ENCODE measurements at places on chromosomes 5 and 9.

- DNase-seq, result no peak
These were observed 4.3 kb downstream of the KCNT1 start for GRCh38 chr9:135706288-135706687.

DNA sequence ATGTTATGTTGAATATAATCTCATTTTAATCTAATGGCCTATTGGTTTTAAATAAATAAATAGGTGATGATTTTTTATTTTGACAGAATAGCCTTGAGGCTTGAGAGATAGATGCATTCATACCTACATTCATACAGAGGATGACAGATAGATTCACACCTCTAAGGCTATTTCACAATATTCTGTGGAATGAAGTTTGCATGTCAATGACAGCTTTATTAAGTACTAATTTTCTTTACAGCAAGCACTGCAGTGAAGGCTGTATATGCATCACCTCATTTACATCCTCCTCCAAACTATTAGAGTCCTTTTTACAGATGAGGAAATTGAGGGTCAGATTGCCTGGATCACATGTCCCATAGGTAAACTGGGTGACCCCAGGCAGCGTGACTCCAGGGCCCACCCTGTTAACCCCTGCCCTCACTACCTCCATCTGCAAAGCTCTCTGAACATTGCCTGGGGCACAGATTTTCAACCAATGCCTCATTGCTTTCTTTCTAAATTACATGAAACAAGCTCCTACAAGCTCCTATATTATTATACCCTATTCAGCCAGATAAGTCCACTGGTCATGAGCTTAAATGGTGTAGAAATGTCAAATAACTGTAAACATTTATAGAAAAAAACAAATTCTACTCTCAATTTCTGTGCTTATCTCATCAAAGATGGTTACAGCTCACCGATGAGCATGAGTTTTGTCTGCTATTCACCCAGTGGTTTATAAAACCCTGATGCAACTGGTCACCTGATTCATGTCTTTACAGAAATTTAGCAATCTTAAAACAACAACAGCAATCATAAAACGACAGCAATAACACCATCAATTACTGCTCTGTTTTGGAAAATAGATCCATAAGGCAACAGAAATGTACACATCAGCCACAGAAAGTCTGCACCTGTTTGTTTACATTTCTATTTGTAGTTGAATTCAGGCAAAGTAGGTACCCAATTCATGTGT is 338.0 kb downstream of the NSG2 start:
- no peak for DNase-seq

DNA sequence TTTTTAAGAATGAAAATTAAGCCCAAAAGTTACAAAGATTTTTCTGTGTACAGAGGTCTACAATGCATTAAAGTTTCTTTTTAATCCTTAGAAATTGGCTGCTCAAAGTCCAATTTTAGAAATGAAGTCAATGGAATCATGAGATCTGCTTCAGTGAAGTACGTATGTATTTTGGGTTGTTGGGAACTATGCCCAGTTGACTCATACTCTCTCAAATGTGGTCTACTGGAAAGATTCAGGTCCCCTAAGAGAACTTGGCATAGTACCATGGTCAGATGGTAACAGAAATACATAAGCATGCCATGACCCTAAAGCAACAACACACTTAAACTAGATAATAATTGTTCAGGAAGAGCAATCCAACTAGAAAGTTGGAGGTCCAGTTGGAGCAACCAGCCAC is 23.0 kb downstream of the FBLL1 start:
- no peak for DNase-seq

DNA sequence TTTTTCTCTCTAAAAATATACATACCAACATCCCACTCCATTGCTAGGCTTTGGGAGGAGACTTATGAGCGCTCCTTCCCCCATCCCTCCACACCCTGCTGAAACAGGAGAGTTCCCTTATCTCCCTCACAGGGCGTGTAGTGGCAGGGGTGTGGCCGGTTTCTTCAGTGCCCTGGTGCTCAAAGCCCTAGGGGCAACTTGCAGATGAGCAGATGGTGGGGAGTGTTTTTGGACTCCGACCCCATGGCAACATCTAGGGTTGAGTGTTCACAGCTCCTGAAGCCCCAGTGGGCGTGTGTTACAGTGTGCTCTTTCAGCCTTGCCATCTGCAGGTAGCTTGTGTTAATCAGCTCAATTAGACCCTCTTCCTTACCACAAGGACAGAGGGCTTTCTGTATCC is 409.5 kb downstream of the MAT2B start:
- peak; percentile 88 for DNase-seq

GRCh38 chr9:136981588-136982231 is 1.1 kb upstream of the LCNL1 start:
- no peak for DNase-seq

DNA sequence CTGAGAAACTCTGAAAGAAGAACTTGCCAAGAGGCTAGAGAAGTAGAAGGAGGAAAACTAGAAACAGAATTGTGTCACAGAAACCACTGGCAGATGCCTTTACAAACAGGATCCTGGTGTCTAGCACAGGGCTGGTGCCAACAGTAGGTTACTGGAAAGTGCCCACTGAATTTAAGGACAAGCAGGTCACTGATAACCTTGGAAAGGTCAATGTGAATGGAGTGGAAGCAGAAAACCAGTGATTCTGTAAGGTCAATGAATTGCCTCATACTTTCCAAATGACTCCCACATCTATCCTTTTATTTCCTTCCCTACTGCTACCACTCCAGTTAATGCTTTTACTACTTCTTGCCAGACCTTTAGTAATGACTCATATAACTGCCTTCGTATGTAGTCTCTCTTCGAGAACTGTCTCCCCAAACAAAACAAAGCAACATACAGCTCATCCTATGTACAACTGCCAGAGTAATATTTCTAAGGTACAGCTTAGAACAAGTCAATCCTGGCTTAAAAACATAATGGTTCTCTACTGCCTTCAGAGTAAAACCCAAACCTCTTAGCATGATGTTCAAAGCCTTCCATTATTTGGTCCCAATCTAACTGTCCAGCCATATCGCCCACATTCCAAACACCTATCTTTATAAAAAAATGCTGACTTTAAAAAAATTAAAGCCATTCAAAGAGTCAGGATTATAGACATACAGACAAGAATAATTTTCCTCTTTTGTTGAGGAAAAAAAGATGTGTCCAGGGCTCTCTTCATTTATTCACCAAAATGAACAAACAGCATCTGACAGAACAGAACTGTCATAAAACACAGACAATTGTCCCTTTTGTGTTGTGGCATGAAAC is 52.5 kb downstream of the NR3C1 start:
- no peak for DNase-seq

- DNase-seq, result no peak
These were observed 209.4 kb upstream of the TRIM32 start for GRCh38 chr9:116477584-116478141.

GRCh38 chr9:82538634-82539033 is 524.3 kb downstream of the RASEF start:
- DNase-seq, result no peak

DNA sequence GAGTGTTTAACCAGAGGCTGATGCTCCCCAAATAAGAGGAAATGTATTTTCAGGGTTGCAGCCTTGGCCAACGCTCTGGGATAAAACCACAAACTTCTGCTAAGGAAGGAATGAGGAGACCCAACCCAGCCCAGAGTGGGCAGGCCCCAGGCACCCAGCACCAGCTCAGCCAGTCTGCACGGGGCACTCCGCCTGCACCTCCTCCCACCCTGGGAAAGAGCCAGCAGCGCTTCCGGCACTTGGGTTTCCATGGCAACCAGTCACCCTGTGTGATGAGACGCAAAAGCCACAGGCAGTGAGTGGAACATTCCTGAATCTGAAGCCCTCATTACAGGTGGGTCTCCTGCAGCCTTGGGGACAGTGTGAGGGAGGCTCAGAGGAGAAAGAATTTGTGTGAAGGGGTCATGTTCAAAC is 85.2 kb upstream of the ZBTB43 start:
- peak; percentile 96 for DNase-seq

DNA sequence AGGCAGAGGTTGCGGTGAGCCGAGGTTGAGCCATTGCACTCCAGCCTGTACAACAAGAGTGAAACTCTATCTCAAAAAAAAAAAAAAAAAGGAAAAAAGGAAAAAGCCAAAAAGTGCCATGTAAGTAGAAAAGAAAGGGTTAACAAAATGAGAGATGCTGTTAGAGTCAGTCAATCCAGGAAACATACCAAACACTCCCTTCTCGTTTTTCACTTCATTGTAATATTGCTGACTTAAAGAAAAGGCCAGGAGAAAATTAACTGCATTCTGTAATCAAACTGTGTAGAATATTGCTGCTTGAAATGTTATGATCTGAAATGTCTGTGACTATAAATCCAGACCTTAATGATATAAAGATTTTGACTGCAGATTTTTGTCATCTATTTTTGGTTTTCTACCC is 379.1 kb downstream of the ENC1 start:
- DNase-seq, result no peak

DNA sequence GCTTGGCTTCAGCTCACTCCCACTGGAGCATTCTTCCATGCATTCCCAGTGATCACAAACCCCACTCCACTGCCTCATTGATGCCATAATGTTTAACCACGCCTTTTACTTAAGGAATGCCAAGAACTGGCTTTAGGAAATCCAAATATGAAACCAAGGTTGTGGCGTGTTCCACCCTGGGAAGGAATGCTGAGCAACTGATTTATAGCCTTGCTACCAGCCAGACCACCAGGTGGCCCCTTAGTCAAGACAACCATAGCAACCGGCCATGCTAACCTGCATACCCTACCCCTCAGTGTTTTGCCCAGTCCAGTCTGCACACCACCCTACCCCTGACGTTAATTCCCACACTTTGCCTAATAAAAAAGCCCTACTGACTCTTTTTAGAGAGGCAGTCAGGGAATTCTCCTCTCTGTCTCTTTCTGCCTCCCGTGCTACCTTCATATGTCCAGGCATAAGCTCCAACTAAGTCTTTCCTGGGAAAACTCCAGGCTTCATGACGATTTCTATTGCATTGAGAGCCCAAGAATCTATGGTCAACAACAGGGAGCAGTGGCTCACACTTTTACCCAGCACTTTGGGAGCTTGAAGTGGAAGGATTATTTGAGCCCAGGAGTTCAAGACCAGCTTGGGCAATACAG is 27.0 kb upstream of the PRRC2B start:
- no peak for DNase-seq

GRCh38 chr9:16964228-16964627 is 93.8 kb upstream of the BNC2 start:
- DNase-seq, result no peak

DNA sequence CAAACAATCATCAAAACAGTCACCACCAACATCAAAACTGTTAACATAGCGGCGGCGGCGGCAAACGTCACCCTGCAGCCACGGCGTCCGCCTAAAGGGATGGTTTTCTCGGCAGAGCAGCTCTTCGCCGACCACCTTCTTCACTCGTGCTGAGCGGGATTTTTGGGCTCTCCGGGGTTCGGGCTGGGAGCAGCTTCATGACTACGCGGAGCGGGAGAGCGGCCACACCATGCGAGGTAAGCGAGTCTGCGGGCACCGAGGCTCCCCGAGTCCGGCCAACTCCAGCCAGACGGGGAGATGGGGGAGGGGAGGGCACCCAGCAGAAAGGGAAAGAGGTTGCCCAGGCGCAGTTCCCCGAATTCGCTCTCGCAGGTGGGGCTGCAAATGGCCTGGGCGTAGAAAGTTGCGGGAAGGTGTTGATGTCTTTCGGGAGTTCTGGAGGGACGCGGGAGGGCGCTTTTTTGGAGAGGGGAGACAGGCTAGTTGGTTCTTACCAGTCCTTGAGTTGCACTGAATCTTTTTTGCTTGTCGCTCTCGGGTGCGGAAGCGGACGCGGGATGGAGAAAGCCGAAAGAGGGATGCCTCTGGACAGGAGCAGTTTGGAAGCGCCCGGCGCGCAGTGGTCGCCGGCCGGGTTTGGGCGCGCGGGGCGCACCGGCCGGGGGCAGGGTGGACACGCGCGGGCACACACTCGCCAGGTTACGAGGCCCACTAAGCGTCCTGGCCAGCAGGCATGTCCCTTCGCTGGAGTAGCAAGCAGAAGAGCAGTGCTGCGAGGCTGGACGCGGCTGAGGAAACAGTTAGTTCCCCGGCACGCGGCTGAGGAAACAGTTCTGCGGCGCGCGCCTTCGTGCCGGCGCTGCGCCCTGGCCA is 849 bp downstream of the RORB start:
- no peak for DNase-seq

- no peak for DNase-seq
These were observed 18.9 kb downstream of the SEMA4D start for GRCh38 chr9:89478821-89479668.

DNA sequence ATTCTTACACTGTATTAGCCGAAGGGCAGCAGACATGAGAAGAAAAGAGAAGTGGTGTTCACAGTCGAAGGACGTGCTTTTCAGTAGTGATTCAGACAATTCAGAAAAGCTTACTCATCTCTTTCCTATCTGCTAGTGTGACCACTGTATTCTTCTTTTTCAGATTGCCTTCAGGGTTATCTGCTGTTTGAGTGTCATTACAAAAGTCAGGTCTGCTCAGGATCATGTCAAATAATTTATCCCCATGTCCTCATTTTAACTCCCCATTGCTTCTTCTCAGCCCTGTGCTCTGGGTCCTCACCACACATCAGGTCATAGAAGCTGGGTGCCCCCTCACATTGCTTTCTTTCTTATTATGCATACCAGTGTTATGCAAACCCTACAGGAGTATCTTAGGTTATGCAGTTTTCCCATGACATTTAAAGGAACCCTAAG is 394.0 kb downstream of the CETN3 start:
- DNase-seq, result no peak

DNA sequence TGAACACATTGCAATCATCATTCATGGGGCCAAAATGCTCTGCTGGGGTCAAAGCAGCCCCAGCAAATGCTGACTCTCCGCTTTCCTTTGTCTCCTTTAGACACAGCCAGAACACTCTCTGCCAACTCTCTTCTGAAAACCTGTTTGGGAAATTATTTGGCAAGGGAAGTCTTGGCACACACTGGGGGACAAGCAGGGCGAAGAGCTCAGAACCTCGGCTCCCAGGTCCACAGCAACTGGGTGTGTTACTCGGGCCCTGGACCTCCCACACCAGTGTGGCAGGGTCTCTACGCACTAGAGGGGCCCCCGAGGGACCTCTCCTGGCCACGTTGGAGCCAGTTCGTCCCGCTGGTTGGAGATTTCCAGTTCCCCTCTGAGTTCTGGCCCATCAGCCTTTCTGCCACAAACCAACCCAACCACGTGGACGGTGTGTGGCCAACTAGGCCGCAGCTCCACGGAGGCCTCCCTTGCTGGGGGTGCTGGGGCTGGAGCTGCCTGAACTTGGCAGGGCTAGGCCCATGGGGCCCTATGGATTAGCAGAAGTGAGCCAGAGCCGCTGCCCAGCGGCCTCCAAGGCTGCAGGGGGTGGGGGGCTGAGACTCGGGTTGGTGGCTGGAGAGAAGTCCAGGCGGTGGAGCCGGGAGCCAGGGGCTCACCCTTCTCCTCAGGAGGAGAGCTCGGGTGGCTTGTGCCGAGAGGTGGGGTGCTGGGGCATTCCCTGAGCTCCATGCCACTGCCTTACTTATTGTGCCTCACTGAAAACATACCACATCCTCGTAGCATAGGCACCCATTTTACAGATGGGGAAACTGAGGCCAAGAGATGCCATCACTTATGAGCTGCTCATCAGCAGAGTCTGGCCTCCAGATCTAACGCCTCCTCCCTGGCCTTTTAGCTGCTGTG is 46.8 kb upstream of the RNU6ATAC start:
- no peak for DNase-seq

Data from CD4-positive, alpha-beta T cell treated with Interleukin-15 for 1 hour (primary cell).